NCI-H1417 (cell line): ENCODE measurements at places on chromosomes 11 and 22.

- no peak for DNase-seq
Observed at GRCh38 chr22:41343717-41344116, 38.0 kb upstream of the TEF start.

DNA sequence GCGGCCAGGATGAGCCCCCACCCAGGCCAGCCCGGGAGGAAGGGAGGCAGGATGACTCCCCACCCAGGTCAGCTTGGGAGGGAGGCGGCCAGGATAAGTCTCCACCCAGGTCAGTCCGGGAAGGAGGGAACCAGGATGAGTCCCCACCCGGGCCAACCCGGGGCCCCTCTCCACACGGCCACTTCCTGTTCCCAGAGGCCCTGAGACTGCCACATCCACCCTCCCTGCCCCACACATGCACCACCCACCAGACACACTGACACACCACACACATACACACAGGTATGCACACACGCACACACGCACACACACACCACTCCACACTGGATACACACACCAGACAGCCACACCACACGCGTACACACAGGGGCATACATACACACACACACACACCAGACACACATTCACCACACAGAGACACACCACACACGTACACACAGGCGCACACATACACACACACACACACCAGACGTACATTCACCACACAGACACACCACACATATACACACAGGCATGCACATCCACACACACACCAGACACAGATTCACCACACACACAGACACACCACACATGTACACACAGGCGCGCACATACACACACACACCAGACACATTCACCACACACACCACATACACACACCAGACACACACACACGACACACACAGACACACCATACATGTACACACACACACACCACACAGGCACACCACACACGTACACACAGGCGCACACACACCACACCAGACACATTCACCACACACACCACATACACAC is 84.9 kb upstream of the PRR5 start:
- no peak for DNase-seq

DNA sequence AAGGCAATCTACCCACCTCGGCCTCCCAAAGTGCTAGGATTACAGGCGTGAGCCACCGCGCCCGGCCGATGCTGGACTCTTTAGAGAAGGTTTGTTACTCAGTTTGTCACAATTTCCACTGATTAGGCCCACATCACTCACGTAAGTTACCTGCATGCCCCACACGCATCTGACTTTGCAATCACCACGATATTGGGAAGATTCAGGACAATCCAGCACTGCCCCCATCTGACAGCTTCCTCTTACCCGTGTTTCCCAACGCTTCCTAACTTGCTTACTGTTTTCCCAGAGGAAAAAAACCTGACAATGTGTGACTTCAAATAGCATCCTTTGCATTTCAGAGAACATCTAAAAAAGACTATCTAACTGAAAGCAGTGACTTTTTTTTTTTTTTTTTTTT is 21.8 kb upstream of the EIF3M start:
- no peak for DNase-seq

DNA sequence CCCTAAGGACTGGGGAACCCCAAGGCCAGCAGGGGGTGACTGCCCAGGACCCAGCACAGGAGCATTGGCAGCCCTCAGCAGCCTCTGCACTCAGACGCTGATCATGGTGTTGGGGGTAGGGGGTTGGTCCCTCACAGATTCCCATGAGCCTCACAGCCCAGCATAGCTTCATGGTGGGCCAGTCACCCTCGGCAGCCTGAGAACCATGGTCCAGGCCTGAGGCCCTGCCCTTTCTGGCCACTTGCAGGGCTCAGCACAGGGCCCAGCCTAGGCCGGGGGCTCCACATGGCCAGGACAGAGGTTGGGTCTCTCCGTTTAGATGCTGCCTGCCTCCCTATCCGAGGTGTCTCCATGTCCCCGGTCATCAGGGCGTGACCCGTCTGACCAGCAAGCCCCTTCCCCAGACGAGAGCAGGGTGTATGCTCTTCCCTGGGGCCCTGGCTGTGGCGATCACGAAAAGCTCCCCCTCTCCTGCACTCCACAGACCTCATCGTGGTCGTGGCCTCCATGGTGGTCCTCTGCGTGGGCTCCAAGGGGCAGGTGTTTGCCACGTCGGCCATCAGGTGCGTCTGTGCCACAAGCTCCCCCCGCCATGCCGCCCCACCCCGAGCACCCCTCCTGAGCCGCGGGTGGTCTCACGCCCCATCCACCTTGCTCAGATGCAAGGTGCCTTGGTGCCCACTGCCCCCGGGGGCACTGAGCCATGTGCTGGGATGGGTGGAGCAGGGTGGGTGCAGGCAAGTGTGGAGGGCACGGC is 126.2 kb downstream of the KCNQ1 start:
- DNase-seq: no peak

- DNase-seq: no peak
Observed at GRCh38 chr11:30652801-30653200, 66.6 kb upstream of the MPPED2 start.
